PC-3 (cell line): ENCODE measurements at places on chromosomes 7 and 10. TPM values are rescaled to one million over a fixed set of nuclear protein-coding genes. Genes with fewer than 3 reads are reported as not detected.
A peak's percentile ranks its signal among the peaks of the same experiment; 100 is the strongest.

DNA sequence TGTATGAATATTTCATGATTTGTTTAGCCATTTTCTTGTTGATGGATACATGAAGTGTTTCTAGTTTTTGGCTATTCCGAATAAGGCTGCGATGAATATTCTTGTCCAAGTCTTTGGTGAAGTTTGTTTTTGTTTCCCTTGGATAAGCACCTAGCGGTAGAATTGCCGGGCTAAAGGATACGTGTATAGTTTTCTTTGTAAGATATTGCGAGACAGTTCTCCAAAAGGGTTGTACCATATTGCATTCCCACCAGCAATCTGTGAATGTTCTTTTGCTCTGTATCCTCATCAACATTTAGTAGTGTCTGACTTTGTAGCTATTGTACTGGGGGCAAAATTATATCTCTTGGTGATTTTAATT, 142.6 kb downstream of the DOCK1 start:
- no peaks in the 10 kb centered on the region for H3K27me3 ChIP-seq
- no peak overlapping the region for H3K4me3 ChIP-seq
- H3K27ac ChIP-seq: no peak overlapping the region
- no peak for DNase-seq
- H3K36me3 ChIP-seq: peaks cover 5% of the 10 kb centered on the region; the same call in 1 of the 2 replicates
- no peaks in the 10 kb centered on the region for H3K4me1 ChIP-seq

DNA sequence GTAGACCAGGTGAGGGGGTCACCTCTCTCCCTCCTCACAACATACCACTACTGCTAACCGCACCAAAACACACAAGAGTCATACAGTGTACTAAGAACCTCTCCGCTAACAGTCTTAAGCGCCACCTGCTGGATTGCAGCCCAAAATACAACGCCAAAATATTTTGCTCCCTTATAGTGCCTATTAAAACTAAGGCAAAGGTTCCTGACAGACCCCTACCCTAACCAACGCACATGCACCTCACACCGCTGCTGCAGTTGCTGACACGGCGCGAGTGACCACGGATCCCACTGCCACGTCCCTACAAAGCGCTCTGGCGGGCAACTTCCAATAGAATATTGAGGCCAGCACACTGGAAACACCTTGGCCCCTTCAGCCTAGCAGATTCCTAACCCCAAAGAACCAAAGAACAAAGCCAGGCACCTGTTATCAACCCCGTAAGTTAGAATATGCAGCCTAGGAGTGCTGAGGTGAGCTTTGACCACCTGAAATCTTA, 563.6 kb upstream of the SEMA3D start:
- H3K4me3 ChIP-seq: no peak overlapping the region
- no peaks in the 10 kb centered on the region for H3K27me3 ChIP-seq
- peak; percentile 84 for DNase-seq
- H3K36me3 ChIP-seq: no peaks in the 10 kb centered on the region; the same call in 1 of the 2 replicates
- peaks cover 19% of the 10 kb centered on the region for H3K4me1 ChIP-seq

- no peak for DNase-seq
- peaks cover 3% of the 10 kb centered on the region; the same call in 1 of the 2 replicates for H3K36me3 ChIP-seq
- H3K27me3 ChIP-seq: no peaks in the 10 kb centered on the region
- no peak overlapping the region for H3K27ac ChIP-seq
- H3K4me1 ChIP-seq: peaks cover 6% of the 10 kb centered on the region; the same call in 1 of the 2 replicates
- no peak overlapping the region for H3K4me3 ChIP-seq
Observed at GRCh38 chr10:131926743-131927595, 26.2 kb downstream of the PPP2R2D start.

- H3K27ac ChIP-seq: no peak overlapping the region
- DNase-seq: no peak
- no peak overlapping the region for H3K4me3 ChIP-seq
- H3K27me3 ChIP-seq: no peaks in the 10 kb centered on the region
- no peaks in the 10 kb centered on the region for H3K4me1 ChIP-seq
Observed at GRCh38 chr10:132547421-132547861, 9.9 kb downstream of the INPP5A start.

DNA sequence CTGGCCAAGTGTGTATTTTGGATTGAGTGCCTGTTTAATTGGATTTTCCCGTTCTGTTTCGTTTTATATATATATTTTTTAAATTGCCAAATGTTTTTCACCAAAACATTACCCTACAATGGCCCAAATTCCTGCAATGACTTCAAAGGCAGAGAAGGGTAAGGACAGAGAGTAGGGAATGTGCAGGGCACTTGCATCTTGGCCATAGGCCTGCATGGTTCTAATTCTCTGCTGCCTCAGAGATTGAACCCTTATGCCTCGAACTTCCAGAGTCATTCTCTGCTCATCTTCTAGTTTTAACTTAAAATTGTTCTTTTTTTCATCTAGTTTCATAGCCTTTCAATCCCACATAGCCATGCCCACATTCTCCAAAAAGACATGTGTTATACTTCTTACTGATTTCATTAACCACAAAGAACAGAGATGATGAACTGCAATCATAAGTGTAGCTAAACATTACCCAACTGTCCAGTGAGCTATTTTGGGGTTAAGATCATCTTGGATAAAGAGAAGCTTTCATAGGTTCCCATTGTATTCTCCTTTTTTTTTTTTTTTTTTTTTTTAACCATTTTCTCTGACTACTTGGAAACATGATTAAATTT, 177.6 kb downstream of the PLXDC2 start:
- H3K4me1 ChIP-seq: no peaks in the 10 kb centered on the region
- no peak overlapping the region for H3K4me3 ChIP-seq
- H3K27me3 ChIP-seq: no peaks in the 10 kb centered on the region

- DNase-seq: no peak
- H3K4me3 ChIP-seq: no peak overlapping the region
- H3K4me1 ChIP-seq: no peaks in the 10 kb centered on the region
- H3K27me3 ChIP-seq: no peaks in the 10 kb centered on the region
Observed at GRCh38 chr7:98840096-98840495, 29.7 kb downstream of the TMEM130 start.

- DNase-seq: peak; percentile 97
- H3K36me3 ChIP-seq: no peaks in the 10 kb centered on the region
- no peak overlapping the region for H3K4me3 ChIP-seq
- H3K27ac ChIP-seq: peak overlapping the region; percentile 97
Observed at GRCh38 chr10:133258818-133259601, 17.7 kb downstream of the ADAM8 start.

DNA sequence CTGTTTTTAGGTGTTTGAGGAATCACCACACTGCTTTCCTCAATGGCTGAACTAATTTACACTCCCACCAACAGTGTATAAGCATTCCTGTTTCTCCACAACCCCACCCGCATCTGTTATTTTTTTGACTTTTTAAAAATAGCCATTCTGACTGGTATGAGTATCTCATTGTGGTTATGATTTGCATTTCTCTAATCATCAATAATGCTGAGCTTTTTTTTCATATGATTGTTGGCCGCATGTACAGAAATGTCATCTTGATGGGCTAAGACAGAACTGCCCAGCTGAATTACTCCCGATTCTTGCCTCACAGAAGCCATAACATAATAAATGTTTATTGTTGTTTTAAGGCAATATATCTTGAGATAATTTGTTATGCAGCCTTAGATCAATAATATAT, 93.1 kb upstream of the DKK1 start:
- no peaks in the 10 kb centered on the region for H3K27me3 ChIP-seq
- no peak overlapping the region for H3K27ac ChIP-seq
- H3K36me3 ChIP-seq: no peaks in the 10 kb centered on the region
- H3K4me1 ChIP-seq: peaks cover 17% of the 10 kb centered on the region

GRCh38 chr7:33039257-33039902, 23.2 kb downstream of the NT5C3A start:
- H3K4me3 ChIP-seq: peak overlapping the region; percentile 62
- no peaks in the 10 kb centered on the region for H3K36me3 ChIP-seq
- no peaks in the 10 kb centered on the region for H3K27me3 ChIP-seq
- no peak for DNase-seq
- peaks cover 74% of the 10 kb centered on the region for H3K4me1 ChIP-seq

Gene ITPRID1
- not detected in 2 replicates for total RNA-seq

Gene PLEKHS1
- not detected in 2 replicates for total RNA-seq
